ENCODE measurements at places on chromosomes 3 and 15.
A peak's percentile ranks its signal among the peaks of the same experiment; 100 is the strongest.

GRCh38 chr3:126313580-126314304 lies 43.5 kb downstream of the KLF15 start:
- no peak for DNase-seq

GRCh38 chr3:183377307-183377959 lies 51.0 kb downstream of the MCF2L2 start:
- DNase-seq = peak; percentile 24

DNA sequence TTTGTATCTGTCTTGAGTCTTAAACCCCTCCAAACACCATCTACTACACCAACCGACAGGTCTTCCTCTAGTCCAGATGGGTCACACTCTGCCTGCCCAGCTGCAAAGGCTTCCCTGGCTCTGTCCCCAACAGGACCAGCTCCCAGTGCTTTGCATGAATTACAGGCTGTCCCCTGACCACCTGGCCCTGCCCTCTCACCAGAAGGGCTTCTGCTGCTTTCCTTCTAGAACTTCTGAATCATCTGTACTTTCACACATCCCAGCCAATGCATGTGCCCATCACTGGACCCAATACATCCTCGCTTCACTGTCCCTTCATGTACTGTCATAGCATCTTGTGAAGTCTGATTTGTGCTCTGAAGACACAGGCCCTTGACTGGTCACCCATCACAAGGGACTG lies 53.6 kb downstream of the HOMER2 start:
- no peak for DNase-seq

- DNase-seq = no peak
Measured at GRCh38 chr3:64741341-64741740, 53.5 kb upstream of the ADAMTS9 start.

DNA sequence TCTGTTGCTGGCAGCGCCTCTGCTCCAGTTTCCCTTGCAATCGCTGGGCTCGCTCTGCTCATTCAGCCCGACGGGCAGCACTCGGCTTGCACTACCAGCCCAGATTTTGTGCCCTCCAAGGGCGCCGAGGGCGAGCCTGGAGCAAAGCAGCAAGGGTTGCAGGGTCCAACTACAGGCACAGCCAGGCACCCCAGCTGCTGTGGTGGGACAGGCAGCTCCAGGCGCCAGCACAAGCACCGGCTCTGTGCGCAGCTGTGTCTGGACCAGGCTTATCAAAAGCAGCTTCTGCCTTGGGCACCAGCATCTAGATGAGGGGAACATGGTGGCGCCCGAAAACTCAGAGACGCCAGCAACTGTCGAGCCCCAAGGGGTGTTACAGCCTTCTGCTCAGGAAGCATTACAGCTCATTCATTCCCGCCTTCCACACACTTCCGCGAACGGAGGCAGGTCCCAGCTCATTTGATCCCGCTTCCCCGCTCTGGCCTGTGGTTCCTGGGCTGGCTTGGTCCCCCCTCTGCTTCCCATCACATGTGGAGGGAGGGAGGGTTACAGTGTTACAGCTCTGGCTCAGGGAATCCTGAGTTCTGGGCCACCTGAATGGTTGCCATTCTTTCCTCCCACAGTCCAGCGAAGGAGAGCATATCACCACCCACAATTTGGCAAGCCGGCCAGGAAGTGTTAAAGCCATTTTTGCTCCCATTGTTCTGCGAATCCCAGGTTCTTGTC lies 409.9 kb upstream of the ALCAM start:
- no peak for DNase-seq

DNA sequence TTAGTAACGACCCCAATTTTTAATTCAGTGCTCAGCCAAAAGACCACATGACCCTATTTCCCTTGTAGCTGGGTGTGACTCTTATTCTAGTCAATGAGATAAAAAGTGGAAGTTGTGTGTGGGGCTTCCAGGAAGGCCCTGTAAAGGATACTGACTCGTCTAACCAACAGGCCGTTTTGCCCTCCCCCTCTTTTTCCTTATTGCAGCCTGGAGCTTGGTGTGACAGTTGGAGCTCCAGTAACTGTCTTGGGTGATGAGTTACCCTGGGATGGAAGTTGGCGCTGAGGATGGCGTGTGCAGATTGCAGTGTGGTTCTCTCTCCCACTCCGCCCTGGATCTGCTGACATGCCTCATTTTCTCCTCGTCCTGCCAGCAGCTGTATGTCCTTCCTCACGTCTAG lies 209.3 kb upstream of the PROK2 start:
- DNase-seq = peak; percentile 57

DNA sequence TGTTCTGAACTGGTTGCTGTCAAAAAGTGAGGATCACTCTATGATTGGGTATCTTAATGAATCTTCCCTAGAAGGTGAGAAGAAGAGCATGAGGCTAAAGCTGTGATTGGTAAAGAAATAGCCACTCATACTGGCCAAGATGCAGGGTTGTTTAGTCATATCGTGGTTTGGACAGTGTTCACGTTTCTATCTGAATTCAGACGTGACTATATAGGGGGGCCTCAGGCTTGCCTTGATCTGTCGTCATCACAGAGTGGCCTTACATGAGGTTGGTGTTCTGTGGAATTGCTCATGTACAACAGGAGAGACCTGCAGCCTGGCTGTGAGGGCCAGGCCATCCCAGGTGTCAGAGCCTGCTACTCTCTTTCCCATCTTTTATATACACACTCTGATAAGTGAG lies 12.4 kb downstream of the RTP2 start:
- DNase-seq = no peak

GRCh38 chr3:8836096-8836495 lies 66.7 kb upstream of the OXTR start:
- DNase-seq = no peak

GRCh38 chr15:72474466-72474911 lies 359 bp downstream of the ARIH1 start:
- no peak for DNase-seq

DNA sequence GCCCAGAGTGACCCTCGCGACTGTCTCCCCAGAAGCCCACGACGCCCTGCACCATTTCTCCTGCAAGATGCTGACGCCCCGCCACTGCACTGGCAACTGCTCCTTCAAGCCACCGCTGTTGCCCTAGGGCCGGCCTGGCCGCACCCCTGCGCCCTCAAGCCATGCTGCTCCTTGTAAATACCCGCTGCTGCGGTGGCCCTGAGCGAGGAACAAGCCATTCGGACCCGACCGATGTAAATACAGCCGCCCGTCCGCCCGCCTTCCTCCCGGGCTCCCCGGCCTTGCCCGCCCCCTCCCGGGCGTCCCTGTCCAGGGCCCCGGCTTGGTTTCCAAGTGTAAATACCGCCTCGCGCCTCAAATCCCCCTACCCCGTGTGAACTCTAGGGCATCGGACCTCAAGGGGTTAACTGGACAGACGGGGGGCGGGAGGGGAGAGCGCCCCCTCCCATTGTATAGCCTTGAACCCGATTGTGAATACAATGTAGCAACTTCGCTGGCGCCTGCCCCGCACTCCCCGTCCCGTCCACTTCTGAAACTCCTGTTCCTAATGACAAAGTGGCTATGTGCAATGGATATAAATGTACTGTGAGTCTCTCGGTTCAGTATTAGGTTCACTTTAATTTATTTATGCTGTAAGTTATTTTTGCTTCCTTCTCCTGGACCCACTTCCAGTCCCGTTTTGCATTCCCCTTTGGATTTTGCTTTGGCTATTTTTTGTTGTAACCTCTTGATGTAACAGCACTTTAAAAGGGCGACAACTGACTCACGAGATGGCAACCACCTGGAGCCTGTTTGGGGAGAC lies 5.9 kb downstream of the RNU6-1 start:
- DNase-seq = peak; percentile 70

DNA sequence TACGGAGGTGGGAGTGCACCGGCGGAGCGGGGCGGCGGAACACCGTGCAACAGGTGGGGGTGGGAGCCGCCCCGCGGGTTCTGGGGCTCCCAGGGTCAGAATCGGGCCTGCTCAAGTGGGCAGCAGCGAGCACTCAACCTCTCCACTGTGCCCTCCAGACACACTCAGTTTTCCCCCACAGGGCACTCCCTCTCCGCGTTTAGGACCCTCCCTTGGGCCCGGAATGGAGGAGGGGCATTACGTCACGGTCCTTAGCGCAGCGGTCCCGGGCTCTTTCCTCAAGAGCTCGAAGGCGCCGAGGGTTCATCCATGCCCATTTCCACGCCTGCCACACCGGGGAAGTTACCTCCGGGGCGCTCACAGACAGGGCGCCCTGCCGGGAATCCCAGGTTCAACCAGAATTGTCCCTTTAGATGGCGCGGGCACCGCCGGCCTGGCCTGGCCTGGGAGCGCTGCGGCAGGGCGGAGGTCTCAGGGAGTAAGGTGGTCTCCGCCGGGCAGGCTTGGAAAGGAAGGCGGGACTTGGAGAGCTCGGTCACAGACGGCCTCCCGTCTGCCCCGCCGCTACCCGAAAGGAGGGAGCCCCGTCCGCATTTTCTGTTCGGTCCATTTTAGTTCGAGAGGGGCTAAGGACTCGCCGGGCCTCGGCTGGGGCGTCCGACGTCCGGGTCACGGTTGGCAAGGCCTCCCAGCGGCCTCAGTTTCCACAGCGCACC lies 5.1 kb downstream of the RNU6-1 start:
- DNase-seq = peak; percentile 32

GRCh38 chr3:197728487-197728886 lies 8.2 kb downstream of the RUBCN start:
- no peak for DNase-seq

DNA sequence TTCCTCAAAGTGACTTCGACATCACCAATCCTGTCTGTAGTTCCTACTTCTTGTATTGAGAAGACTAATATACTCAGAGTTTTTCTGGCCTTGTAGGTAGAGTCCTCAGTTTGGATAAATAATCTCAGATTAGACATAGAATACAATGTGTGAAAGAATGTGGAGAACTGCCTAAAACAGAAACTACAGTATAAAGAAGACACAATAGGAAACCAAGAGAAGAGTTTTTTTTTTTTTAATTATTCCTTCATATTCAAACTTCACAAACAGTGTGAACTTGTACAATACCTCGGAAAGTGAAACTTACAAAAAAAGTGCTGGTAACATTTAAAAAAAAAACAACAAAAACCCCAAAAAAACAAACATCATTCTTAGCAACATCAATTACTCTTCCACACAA lies 20.5 kb downstream of the TIGIT start:
- no peak for DNase-seq

- peak; percentile 46 for DNase-seq
Measured at GRCh38 chr15:40064231-40064894, 25.4 kb upstream of the SRP14 start.

DNA sequence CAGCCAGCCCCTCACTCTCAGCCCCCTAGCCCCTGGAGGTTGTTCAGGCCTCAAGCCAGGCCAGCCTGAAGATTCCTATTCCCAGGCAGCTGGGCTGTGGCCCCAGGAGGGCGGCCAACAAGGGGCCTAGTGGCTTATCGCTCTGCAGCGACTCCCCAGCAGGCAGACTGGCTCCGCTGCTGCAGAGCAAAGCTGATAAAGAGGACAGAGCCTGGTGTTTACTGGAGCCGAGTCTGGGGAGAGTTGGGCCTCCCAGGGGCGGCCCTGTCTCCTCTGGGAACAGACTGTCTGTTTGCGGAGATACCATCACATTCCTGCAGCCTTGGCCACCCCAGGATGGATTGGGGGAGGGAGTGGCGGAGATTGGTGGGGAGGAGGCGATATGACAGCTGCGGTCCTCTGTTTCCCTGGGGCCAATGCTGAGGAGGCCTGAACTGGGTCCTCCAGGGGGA lies 22.4 kb upstream of the SMAD6 start:
- no peak for DNase-seq

GRCh38 chr3:23713641-23714040 lies 92.1 kb upstream of the UBE2E1 start:
- no peak for DNase-seq
